H7 (cell line): ENCODE measurements at places on chromosomes 16 and 17. TPM values are rescaled to one million over a fixed set of nuclear protein-coding genes. Genes with fewer than 3 reads are reported as not detected.

Gene STAC2
- 0.15 and 0.59 TPM in 2 replicates for total RNA-seq

- peak; percentile 88 for DNase-seq
Measured at GRCh38 chr16:89257281-89257731, 39.8 kb downstream of the ZNF778 start.

DNA sequence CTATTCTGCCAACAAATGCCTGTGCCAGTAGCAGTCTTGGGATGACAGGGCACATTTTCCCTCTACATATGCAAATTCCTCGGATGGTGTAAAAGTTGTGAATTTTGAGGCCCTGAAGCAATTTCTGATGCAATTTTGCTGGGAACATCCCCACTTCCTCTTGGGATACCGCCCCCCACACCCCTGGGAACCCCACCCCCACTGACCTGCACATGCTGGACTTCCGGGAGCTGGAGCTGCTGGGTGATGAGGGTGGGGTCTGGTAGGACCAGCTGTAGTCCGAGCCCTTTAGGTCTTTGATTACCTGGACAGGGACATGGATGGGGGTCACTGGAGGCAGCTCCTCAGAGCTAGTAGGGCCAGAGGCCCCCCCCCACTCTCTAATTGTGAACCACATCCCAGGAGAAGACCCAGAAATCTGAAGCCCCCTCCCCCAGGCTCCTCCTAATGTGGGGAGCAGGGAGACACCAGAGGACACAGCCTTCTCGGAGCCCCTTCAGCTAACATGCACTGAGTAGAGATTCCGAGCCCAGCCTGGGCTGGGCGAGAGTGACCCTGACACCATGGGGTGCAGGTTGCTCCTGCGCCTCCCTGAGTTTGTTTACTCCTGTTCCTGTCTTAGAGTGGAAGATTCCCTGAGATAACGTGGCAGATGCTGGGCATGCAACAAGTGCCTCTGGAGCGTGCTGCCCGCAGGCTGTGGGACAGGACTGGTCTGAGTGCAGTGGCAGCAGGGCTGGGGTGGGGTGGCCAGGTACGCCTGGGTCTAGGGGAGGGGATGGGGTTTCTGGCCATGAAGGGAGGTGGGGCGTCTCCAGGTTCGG is 9.0 kb downstream of the MTSS2 start:
- no peak for DNase-seq

- no peak for DNase-seq
Measured at GRCh38 chr16:4510747-4511426, 27.7 kb downstream of the CDIP1 start.

- peak; percentile 51 for DNase-seq
Measured at GRCh38 chr16:75320435-75320834, 69.0 kb upstream of the BCAR1 start.
